ENCODE measurements at places on chromosomes 11 and 22.
A peak's percentile ranks its signal among the peaks of the same experiment; 100 is the strongest.

DNA sequence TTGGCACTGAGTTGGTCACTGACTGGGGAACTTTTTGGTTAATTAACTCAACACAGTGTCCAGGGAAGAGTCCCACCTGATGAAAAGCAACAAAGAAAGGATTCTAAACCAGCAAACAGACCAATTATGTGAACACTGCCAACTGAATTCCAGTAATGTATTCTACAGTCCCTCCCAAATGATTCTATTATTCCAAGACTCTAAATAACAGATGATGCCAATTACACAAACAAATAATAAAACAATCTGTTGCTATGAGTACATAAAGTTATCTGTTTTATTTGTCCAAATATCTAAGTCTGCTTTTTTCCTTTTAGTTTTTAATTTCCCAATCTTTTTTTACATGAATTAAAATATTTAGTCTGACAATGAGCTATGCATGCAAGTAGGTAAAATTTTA is 98.3 kb upstream of the TP53AIP1 start:
- DNase-seq: no peak

DNA sequence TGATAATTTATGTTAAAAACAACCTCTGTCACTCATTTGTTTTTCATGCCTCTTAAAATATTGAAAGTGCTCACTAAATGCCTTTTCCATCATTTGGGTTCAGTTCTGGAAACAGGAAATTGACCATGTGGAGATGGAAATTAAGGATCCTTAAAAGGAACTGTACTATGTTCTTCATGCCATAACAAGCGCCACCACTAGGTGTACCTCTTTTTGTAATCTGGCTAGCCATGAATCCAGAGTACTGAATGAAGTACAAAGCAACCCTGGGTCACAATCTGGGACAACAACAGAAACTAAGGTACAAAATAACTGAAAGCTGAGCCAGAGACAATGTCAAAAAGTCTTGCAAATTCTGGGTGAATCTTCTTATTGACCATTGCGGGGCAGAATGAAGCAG is 559.1 kb downstream of the FAM181B start:
- no peak for DNase-seq

- no peak for DNase-seq
Measured at GRCh38 chr22:40302149-40302548, 44.2 kb upstream of the ADSL start.

GRCh38 chr11:63920126-63920938 is 3.4 kb upstream of the RCOR2 start:
- no peak for DNase-seq

DNA sequence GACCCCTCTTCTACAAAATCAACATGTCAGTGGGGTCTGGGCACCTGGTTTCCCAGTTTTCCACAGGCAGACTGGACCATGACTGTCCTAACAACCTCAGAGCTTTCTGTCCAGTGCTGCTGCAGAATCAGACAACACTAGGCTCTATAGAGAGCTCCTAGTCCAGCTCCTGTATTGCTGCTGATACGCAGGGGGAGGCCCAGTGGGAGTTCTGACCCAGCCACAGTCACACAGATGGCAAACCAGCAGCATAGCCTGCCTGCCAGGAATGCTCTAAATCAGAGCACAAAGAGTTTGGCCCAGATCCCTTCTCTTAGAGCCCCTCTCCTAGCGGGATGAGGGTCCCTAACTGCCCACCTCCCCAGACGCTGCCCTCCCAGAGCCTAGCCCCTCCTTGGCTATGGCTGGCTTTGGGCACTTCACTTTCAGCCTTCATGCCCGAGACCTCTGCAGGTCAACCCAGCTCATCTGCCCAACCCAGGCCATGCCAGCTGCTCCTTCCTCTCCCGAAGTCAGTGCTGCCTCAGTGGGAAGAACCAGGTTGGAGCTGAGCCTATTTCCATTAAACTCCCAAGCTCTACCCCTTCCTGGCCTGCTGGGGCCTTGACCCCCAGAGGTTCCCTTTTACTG is 15.8 kb upstream of the SLCO2B1 start:
- no peak for DNase-seq

DNA sequence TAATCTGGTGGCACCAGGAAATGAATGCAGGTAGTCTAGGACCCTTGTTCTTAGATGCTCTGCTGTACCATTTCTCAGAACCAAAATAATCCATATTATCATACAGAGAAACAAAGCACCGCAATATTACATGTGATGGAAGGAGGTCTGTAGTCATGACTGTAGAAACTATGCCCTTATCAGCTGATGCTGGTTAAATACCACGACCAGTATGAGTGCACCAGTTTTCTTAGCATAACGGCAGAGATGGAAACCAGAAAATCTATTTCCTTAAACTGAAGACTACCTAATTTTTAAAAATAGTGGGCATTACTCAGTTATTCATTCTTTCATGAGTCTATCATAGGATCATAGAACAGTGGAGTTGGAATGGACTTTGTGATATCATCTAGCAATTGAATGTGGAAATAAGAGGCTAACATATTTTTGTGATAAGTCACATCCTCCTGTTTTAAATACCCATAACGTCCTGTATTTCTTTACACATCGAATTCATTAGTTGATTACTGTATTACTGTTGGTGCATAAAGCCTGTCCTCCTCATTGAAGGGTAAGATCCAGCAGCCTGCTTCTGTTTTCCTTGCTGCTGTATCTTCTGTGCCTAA is 15.1 kb downstream of the JHY start:
- no peak for DNase-seq

DNA sequence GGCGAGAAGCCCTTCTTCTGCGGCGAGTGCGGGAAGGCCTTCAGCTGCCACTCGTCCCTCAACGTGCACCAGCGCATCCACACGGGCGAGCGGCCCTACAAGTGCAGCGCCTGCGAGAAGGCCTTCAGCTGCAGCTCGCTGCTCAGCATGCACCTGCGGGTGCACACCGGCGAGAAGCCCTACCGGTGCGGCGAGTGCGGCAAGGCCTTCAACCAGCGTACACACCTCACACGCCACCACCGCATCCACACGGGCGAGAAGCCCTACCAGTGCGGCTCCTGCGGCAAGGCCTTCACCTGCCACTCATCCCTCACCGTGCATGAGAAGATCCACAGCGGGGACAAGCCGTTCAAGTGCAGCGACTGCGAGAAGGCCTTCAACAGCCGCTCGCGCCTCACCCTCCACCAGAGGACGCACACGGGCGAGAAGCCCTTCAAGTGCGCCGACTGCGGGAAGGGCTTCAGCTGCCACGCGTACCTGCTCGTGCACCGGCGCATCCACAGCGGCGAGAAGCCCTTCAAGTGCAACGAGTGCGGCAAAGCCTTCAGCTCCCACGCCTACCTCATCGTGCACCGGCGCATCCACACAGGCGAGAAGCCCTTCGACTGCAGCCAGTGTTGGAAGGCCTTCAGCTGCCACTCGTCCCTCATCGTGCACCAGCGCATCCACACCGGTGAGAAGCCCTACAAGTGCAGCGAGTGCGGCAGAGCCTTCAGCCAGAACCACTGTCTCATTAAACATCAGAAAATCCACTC is 12.2 kb downstream of the ZNF74 start:
- no peak for DNase-seq

DNA sequence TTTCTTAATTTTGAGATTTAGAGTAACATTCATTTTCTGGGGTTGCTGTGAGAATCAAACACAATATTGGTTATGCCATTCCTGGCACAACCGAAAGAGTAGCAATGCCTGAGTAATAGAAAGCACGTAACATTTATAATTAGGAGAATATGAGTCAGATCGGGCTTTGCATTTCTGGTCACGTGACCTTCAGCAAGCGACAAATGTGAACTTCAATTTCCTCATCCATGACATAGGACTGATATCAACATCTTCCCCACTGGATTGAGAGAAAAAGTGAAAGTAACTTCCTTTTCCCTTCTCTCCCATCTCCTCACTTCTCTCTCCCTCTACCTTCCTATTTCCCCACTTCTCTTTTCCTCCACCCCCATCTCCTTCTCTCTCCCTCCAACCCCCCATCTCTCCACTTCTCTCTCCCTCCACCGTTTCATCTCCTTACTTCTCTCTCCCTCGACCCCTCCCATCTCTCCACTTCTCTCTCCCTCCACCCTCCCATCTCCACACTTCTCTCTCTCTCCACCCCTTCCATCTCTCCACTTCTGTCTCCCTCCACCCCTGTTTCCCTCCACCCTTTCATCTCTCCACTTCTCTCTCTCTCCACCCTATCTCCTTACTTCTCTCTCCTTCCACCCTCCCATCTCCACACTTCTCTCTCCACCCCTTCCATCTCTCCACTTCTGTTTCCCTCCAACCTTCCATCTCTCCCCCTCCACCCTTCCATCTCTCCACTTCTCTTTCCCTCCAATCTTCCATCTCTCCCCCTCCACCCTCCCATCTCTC is 33.5 kb upstream of the CAT start:
- DNase-seq: no peak

GRCh38 chr11:27720277-27720830 is 20.1 kb upstream of the BDNF start:
- no peak for DNase-seq

DNA sequence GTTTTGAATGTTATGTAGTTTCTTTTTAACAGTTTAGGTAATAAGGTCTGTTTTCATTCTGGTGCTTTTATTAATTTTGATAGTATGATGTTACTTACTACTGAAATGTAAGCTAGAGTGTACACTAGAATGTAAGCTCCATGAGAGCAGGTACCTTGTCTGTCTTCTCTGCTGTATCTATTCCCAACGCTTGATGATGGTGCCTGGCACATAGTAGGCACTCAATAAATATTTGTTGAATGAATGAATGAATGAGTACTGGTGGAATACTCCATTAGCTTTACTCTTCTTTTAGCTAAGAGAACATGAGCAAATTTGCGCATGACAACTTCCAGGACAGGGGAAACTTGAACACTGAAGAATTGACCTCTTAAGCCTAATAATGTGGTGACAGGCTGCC is 6.6 kb upstream of the NAT10 start:
- no peak for DNase-seq

DNA sequence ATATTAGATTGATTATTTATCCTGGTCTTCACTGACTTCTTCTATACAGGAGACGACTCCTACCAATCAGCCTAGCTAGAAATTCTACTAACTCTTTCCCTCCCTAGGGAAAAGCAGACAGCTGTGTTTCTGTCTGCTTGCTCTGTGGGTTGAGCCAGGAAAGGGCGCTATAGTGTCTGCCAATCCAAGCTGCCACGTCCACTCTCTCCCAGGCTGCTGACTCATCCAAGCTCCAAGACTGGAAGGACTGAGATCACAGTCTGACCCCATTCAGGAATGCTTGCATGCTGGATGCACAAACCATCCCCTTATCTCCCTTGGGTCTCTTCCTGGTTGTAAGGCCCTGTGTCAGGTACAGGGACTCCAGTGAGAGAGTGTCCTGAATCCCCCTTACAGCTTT is 955.6 kb downstream of the OPCML start:
- DNase-seq: no peak

GRCh38 chr22:37696657-37697537 is at the start of gene TRIOBP:
TRIOBP (plus strand) TSS chr22:37697048; CDS start chr22:37701366, 4,318 bp downstream.
- peak; percentile 45 for DNase-seq

GRCh38 chr11:19060629-19061028 is at the start of gene MRGPRX2:
MRGPRX2 (minus strand) TSS chr11:19060717; CDS start chr11:19056402, 4,315 bp downstream.
- no peak for DNase-seq

DNA sequence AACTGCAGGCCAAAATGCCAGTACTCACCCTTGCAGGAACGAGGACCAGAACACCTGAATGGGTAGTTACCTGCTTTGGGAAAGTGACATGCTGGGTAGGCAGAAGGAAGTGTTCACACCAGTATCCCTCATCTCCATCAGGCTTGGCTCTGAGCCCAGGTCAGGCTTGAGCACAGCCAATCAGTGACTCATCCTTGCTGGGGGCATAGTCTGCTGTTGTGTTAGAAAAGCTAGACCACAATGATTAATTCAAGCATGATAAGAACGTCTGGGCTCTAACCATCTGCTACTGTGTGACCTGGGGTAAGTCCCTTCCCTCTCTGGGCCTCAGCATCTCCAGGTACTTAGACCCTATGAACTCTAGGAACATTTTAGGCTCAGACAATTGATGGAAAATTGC is 450.4 kb downstream of the MIAT start:
- no peak for DNase-seq

DNA sequence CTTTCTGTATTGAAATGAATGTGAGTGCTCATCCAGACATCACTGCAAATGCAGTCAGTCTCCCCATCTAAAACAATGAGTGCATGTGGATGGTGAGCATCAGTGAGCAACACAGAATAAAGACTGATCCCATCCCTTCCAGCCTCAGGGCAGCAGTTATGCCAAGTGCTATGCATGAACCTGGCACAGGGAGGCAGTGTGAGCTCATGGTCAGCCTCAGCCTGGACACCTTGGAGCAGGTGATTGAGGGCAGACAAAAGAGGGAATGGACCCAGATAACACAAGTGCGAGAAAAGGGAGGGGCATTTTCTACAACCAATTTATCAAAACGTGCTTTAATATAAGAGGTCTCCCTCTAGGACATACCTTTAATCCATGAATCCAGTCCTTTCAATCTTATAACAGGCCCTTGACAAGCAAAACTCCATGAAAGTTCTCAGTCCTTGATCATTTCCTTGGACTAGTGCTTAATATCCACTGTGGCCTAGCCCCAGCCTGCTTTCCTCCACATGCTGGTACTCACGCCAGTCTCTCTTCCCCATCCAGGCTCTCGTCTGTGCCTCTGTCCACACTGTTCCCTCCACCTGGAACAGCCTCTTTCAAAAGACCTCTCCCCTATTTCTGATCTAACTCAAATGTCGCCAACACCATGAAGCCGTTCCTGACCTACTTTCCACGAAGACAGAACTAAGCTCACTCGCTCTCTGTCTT is 50.5 kb upstream of the LRRC55 start:
- no peak for DNase-seq

- DNase-seq: no peak
Measured at GRCh38 chr22:46348099-46348695, 12.7 kb downstream of the TRMU start.

GRCh38 chr11:113363406-113363805 is 24.2 kb upstream of the ANKK1 start:
- no peak for DNase-seq

DNA sequence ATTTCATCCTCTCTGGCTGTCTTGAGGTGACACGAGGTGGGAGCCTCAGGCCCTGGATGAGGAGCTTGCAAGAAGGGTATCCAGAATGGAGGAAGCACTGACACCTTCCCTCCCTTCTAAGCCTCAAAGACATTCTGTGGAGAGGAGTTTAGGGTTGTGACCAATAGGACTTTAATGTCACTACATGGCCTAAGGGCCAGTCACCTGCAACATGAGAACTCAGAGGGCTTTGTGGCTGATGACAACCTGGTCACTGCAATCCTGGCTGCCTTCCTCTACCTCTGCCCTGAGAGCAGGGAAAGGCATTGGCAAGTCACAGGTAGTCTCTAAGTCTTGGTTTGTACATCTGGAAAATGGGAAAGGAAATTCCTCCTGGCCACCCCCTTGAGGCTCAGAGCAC is 33.7 kb downstream of the PISD start:
- DNase-seq: no peak

DNA sequence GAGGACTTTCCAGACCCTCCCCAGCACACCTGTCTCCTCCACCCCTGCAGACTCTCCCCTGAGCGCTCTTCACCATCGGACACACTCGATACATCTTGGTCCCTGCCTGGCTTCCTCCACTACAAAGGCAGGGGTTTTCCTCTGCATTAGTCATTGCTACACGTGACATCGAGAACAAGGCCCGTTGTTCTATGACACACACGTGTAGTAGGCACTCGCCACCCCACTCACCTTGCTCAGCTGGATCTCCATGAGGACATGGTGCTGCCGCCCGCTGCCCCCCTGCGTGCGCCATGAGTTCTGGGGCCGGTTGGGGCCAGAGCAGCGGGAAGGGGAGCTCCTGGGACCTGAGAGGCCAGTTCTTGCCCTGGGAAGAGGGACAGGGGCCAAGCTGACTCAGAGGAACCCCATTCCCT is 16.7 kb downstream of the ATG2A start:
- DNase-seq: peak; percentile 29

GRCh38 chr11:72643547-72643946 is 30.7 kb downstream of the PDE2A start:
- DNase-seq: no peak
